Transverse colon (tissue), 4 donors: ENCODE measurements at places on chromosomes 16 and 17. TPM values are rescaled to one million over a fixed set of nuclear protein-coding genes. Genes with fewer than 3 reads are reported as not detected.

The CENPV gene
- 62.7 TPM for total RNA-seq

The EVI2B gene
- 21.0 TPM for total RNA-seq

The IQCK gene
- 18.2 TPM for total RNA-seq

The NMRAL1 gene
- total RNA-seq: 46.0 TPM

The NPIPB2 gene
- 8.7 TPM for total RNA-seq

The ABCA9 gene
- total RNA-seq: 18.4 TPM

The SLC38A8 gene
- total RNA-seq: not detected

The CDH3 gene
- total RNA-seq: 2.0 TPM

DNA sequence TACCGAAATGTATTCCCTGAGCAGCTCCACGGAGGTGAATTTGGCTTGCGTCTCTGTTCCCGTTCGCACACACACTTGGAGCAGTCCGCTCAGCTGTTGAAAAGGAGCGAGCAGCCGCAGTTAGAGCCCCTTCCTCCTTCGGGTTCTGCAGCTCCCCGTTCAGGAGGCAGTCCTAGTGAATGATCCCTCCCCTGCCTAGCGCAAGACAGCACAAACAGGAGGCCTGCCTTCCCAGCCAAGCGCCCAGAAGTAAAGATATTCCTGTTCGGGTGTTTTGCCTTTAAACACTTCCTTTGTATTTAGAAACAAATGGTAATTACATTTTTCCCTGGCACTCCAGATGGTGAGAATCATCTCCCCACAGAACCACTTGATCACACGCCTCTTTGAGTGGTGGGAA lies 64.7 kb downstream of the ABCC12 start:
- DNase-seq: no peak

GRCh38 chr16:31108035-31108793 lies at the start of gene BCKDK:
TSS of gene BCKDK (plus strand) at chr16:31108386. CDS start at chr16:31109224, 838 bp downstream.
- peak; percentile 77 for DNase-seq

GRCh38 chr17:16380640-16381495 lies at the start of gene UBB:
TSS of gene UBB (plus strand) at chr17:16381091. CDS start at chr17:16381908, 817 bp downstream.
- peak; percentile 97 for DNase-seq

DNA sequence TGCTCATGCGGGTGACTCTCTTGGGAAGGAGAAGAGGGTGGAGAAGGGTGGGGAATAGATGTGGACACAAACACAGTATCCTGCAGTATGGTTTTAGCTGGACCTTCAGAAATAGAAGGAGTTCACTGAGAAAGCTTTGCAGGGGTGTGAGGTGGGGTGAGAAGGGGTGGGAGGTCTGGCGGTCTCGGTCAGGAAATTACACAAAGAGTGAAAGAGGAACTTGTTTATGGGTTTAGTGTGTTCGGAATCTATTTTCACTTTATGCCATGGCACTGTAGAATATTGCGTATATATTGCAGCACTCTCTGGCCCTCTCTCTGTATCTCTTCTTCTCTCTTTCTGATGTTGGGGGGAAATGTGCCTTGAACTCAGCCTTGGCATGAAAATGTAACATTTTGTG lies 148.2 kb upstream of the GOT2 start:
- DNase-seq: no peak

- DNase-seq: no peak
Observed at GRCh38 chr16:84764970-84765369, 54.8 kb upstream of the CRISPLD2 start.

DNA sequence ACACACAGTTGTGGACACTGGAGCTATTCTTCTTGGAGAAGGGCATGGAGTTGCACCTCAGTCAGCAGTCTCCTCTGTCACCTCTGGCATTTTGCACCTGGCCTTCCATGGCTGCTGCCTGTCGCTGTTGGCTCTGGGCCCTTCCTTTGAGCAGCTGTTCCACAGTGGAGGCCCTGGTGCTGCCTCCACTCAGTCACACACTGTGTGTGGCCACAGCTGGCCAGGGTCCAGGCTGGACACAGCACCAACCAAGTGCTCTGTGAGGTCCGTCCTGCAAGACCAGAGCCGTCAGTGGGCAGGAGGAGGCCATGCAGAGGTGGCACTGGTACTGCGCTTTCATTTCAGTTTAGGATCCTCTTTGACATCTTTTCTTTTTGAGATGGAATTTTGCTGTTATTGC lies 21.6 kb upstream of the MED9 start:
- no peak for DNase-seq

- no peak for DNase-seq
Observed at GRCh38 chr17:69594641-69595040, 180.1 kb downstream of the MAP2K6 start.

GRCh38 chr16:53664724-53665345 lies 38.8 kb downstream of the RPGRIP1L start:
- DNase-seq: no peak

GRCh38 chr16:23896832-23897821 lies 61.3 kb downstream of the PRKCB start:
- DNase-seq: no peak

GRCh38 chr17:44558334-44558709 lies 1.0 kb downstream of the FZD2 start:
- no peak for DNase-seq

DNA sequence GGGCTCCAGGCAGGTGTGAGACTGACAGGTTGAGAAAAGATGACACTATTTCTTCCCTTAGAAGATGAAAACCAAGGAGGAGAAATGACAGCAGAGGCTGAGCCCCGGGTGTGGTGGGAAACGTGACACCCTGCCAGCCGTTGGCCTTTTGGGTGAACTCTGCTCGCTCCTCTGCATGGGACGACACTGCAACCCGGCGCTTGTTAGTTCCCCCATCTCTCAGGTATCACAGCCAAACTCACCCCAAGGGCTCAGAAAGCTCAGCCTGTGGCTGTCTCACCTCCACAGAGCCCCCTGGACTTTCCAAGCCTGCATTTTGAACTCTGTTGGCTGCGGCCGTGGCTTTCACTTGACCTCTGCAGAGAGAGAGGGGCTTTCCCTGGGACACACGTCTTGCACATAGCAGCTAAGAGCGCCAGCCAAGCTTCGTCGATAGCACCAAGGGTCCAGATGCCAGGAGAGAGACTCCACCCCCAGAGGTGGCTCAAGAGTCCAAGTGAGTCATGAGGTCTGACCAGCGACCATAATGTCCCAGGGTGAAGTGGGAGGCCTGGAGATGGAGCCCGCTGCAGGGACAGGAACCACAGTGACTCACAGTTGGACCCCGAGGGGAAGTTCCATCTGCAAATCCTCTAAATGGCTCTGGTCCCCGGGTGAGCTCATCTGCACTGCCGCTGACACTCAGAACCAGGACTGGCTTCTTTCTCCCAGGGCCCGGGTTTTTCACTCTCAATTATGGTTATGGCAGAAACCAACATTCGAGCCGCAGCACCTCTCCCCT lies 301.9 kb downstream of the SOX9 start:
- DNase-seq: peak; percentile 59

DNA sequence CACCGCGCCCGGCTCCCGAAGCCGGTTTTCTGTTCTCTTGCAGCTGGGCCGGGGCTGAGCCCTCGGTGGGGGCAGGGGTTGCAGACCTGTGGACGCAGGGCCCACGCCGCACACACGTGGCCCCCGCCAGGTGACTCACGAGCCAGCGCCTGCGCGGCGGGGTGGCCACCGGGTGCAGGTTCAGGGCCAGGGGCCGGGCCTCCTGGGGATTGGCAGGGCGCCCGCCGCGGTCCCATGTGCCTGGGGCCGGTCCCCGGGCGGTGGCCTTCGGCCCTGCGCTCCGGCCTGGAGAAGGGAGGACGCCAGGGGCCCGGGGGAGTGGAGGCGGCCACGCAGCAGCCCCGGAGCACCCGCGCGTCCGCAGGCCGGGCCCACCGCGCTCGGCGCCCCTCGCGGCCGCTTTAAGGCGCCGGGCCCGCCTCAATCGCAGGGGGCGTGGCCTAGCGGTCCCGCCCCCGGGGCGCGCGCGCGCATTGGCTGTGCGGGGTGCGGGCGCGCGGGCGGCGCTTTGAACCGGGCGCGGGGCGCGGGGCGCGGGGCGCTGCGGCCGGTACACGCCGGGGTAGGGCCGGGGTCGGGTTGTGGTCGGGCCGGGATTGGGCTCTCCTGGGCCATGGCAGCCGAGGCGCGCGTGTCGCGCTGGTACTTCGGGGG lies at the start of gene SLC25A10:
Gene SLC25A10, plus strand, starts transcription at position 471 of the 654 bp plus-strand sequence. Its CDS starts 143 bp downstream, at position 614.
- peak; percentile 92 for DNase-seq

DNA sequence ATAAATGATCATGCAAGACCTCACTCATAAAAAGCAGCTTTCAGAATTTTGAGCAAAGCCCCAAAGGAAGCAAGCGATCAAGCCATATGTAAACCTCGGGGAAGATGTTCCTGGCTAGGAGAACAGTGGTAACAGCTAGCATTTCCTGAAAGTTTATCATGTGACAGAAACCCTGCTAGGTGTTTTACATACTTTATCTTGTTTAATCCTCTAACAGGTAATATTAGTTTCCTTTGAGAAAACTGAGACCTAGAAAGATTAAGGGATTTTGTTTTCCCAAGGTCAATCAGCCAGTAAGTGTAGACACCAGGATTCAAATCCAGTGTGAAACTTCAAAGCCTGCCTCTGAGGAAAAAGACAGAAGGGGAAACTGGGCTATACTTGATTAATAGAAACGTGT lies 362.4 kb upstream of the MAF start:
- no peak for DNase-seq

DNA sequence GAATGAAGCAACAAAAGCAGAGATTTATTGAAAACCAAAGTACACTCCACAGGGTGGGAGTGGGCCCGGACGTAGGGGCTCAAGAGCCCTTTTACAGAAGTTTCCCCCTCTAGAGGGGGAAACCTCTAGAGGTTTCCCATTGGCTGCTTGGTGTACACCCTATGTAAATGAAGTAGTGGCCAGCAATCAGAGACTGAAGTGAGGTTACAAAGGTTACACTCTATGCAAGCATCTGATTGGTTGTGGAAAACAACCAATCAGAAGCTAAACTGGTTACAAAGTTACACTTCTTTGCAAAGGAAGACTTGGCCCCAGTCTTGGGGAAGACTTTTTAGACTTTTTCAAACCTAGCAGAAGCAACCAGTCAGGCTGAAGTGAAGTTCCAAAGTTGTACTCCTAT lies 27.1 kb downstream of the CRAMP1 start:
- DNase-seq: no peak

DNA sequence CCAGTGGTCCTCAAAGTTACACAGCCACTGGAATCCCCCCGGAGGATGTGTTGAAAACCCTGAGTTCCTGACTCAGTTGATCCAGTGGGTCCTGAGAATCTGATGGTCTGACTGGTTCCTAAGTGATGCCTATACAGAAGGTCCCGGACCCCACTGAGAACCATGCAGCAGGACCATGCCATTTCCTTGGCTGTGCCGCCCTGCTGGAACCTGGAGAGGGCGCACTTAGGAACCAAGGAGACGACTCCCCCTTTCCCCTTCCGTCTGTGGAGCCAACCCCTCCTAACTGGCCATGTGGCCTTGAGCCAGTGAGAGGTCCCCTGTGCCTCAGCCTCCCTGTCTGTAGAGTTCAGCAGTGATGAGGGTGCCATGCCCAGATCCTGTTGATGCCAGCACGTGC lies 22.0 kb downstream of the C16orf74 start:
- DNase-seq: no peak

GRCh38 chr17:55576237-55576995 lies 65.2 kb upstream of the SMIM36 start:
- no peak for DNase-seq

GRCh38 chr17:72416054-72416675 lies 295.3 kb downstream of the SOX9 start:
- DNase-seq: no peak

GRCh38 chr16:54175169-54175551 lies 111.4 kb downstream of the IRX3 start:
- no peak for DNase-seq

GRCh38 chr16:81709016-81709900 lies 69.8 kb upstream of the PLCG2 start:
- DNase-seq: no peak

- DNase-seq: no peak
Observed at GRCh38 chr17:69561462-69561861, 147.0 kb downstream of the MAP2K6 start.
